ENCODE measurements at places on chromosomes 11 and 22.

DNA sequence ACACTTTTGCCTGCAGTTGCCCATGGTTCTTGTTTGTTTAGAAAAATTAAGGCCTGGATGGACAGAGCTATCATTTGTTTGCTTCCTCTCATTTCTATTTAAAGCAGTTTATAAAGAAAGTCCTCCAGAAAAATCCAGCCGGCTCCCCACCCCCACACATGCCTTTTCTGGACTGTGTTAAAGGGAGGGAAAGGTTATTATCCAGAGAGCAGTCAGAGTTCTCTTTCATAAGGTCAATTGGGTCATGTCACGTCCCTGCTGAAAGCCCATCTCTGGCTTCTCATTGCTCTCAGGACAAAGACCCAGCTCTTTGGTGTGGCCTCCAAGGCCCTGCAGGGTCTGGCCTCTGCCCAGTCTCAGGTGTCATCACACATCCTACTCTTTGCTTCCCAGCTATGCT is 9.8 kb upstream of the GRK3 start:
- no peak for DNase-seq

- DNase-seq: no peak
Observed at GRCh38 chr22:25045159-25045558, 92.6 kb downstream of the KIAA1671 start.

DNA sequence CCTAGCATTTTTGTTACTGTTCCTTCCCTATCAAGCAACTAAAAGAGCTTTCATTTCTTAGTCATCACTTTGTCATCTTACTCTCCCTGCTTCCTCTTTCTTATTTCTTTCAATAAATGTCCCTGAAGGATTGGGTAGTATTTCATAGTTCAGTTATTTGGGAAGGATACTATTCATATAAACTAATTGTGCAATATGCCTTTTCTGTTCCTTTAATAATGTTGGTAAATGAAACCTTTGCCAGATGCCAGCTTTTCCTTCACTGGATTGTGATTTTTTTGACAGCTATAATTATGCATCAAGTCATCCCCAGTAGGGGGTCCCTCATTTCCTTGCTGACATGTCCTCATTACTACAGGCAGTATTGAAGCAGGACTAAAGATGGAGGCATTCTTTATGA is 101.7 kb downstream of the ATM start:
- DNase-seq: peak; percentile 46

DNA sequence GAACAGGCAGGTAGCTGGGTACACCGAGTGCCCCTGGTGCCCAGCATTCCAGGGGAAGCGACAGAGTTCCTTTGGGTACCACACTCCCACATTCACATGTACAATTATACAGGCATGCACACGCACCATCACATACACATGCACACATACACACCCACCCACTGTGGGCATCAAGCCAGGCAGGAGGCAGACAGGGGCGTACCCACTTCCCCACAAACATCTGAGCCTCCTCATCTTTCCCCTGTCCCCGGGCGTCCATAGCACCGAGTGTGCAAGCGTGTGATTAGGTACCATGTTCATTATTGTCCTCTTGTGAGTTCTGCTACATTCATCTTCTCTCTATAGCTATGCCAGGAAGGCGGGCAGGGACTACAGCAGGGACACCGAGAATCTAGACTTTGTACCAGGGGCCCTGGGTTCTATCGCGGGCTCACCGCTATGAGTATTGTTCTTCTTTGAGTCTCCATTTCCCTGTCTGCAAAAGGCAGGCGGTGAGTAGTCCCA is 2.1 kb upstream of the CARD10 start:
- no peak for DNase-seq

GRCh38 chr22:49663823-49664222 is 163.8 kb downstream of the BRD1 start:
- DNase-seq: no peak

DNA sequence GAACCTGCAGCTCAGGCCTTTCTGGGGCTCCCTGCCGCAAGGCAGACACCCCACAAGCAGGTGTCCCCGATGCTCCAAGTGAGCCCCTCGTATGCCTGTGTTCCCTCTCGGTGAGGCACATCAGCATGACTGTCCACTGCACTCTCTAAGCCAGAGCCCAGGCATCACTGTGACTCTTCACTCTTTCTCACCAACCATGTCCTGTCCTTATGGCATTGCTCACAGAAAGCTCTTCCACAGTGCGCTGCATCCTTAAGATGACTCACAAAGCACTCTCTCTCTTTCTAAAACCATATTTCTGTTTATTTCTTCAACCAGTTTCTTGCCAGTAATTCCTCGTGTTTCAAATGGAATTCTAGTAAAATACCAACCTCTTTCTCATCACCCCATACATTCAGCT is 18.1 kb downstream of the GAB4 start:
- no peak for DNase-seq

- DNase-seq: no peak
Observed at GRCh38 chr22:37163575-37164504, 14.1 kb upstream of the IL2RB start.

- DNase-seq: no peak
Observed at GRCh38 chr11:133928628-133929059, 28.1 kb downstream of the IGSF9B start.

- peak; percentile 66 for DNase-seq
Observed at GRCh38 chr11:33329705-33330329, 72.6 kb downstream of the HIPK3 start.

DNA sequence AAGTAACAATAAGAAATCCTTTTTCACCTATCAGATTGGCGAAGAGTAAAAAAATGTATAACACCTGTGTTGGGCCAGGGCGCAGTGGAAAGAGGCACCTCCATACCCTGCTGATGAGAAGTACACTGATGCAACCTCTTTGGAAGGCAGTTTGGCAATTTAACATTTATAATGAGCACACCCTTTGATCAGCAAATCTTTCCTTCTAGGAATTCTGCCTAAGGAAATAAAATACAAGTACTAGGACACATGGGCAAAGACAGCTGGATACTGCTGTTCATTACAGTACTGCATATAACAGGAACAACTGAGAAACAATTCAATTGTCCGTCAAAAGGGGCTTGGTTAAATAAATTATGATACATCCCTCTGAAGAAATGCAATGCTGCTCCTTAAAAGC is 110.1 kb downstream of the RPL27A start:
- DNase-seq: no peak

DNA sequence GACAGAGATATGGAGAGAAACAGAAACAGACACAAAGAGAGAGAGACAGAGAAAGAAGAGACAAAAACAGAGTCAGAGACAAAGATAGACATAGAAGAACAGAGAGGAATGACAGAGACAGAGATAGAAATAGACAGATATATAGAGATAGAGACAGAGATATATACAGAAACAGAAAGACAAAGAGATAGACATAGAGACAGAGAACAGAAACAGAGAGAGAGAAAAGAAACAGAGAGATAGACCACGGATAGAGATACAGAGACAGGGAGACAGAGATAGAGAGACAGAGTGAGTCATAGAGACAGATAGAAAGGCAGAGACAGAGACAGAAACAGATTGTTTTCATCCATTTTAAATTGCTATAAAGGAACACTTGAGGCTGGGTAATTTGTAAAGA is 12.3 kb upstream of the MPEG1 start:
- DNase-seq: no peak

DNA sequence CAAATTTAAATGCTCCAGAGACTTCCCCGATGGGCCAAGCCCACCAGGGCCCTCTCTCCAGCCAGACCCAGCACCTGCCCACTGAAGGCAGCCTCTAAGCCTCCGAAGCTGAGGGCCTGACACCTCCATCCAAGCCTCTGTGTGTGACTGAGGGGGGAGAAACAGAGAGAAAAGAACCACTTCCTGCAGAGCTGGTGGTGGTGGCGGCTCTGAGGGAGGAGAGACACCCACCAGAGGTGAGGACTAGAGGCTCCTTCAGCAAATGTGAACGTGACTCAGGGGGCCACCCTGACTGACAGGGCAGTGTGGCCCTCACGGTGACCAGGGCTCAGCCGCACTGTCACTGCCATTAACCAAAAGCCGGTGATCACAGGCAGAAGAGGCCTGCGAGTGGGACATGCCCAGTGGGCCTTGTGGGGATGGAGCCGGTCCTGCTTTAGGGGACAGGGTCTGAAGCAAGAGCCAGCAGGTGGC is 31.0 kb upstream of the CD5 start:
- no peak for DNase-seq

- peak; percentile 36 for DNase-seq
Observed at GRCh38 chr11:34890812-34891211, 25.4 kb downstream of the APIP start.

- DNase-seq: no peak
Observed at GRCh38 chr11:50298182-50298988, 265.7 kb downstream of the OR4C45 start.

DNA sequence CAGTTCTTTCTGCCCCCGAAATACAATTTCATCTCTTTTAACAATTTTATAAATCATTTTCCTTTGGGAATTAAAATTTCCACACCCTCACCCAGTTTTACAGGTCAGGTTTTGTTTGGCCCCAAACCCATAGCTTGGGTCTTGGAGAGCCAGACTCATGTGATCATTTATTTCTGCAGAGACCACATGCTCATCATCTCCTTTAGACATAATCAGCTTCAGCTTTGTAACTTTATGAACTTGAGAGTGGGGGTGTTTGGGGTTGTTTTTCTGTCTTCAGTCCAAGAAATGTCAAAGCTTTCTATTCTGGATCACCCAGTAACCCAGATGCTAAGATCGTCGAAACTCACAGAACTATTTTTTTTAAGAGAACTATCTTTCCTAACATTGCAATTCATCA is 70.9 kb downstream of the DBX1 start:
- DNase-seq: peak; percentile 68

All from fibroblast of upper back skin (primary cell).